DMS53 (cell line): ENCODE measurements at places on chromosomes 6 and 20.

DNA sequence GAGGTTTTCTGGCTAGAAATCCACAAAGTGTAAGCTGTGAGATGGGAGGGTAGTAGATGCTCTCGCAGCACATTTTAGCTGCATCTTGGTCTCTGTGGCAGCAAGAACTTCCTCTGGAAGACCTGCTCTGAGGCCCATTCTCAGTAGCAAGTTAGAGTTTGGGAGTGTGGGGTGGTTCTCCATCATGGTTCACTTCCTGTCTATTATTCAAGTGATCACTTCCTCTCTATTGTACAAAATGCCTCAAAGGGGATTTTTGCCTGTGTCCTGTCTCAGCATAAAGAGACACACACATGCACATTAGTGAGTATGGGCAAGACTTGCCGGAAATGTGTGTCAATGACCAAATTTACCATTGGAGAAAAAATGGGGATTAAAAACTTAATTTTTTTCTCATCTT lies 42.5 kb downstream of the LYRM2 start:
- peak; percentile 5 for DNase-seq

GRCh38 chr6:55643861-55644260 lies 64.9 kb upstream of the HMGCLL1 start:
- DNase-seq, result no peak

DNA sequence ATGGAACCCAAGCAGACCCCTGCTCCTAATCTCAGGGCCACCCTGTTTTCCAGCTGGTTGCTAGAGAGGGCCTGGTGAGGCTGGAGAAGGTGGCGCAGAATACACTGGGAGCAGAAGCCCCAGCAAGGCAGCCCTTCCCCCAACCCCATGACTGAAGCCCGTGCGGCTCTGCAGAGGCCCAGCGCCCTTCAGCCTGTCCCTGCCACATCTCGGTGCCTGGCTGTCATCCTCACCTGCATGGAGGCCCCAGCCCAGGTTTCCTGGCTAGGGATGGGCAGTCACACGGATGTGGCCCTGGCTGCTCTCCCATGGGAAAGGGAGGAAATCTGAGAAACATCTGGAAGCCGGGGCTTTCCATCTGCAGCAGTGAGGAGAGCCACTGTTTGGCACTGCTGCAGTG lies 26.1 kb upstream of the VSTM2L start:
- DNase-seq, result no peak

- no peak for DNase-seq
Measured at GRCh38 chr6:129577691-129578090, 132.3 kb downstream of the ARHGAP18 start.

DNA sequence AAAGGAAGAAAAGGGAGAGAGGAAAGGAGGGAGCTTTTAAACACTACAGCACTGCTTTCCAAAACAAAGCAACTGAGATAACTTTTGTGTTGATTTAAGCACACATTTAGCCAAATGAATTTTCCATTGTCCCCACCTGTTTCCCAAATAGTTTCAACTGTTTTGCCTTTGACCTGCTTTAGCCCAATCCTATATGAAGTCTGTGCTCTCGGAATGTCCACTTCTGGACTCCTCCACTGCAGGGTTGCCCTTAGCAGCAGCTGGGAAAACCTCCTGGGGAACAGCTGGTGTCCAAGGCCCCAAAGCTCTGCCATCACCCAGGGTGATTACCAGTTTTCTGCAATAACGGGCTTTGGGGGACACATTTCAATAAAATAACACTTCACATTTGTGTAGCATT lies 44.9 kb upstream of the PKHD1 start:
- no peak for DNase-seq

- DNase-seq, result no peak
Measured at GRCh38 chr20:58001381-58001780, 227.1 kb downstream of the ANKRD60 start.

- DNase-seq, result peak; percentile 10
Measured at GRCh38 chr6:146357578-146358430, 185.8 kb upstream of the RAB32 start.

GRCh38 chr6:137269803-137270202 lies 50.6 kb upstream of the IFNGR1 start:
- no peak for DNase-seq

DNA sequence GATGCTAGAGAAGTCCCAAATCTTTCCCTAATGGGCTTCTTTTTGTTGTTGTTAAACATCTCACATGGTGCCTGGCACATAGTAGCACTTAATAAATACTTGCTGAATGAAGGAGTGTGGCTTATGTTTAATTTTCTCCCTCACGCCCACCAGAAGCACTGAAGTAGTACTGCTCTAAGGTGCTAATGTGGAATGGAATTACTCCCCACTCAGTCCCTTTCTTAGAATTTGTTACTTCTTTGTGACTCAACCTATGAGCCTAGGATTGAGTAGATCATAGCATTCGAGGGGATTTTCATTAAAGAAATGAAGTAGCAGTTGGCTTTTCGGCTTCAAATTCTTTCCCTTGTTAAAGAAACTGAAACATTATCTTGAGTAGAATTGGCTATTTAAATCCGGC lies 192.8 kb downstream of the CLIC5 start:
- no peak for DNase-seq
